Hematopoietic multipotent progenitor cell treated with erythropoietin and hydrocortisone succinate and interleukin-3 and kit ligand, for 4 days (in vitro differentiated cells): ENCODE measurements at places on chromosomes 13 and 19.
A peak's percentile ranks its signal among the peaks of the same experiment; 100 is the strongest.

DNA sequence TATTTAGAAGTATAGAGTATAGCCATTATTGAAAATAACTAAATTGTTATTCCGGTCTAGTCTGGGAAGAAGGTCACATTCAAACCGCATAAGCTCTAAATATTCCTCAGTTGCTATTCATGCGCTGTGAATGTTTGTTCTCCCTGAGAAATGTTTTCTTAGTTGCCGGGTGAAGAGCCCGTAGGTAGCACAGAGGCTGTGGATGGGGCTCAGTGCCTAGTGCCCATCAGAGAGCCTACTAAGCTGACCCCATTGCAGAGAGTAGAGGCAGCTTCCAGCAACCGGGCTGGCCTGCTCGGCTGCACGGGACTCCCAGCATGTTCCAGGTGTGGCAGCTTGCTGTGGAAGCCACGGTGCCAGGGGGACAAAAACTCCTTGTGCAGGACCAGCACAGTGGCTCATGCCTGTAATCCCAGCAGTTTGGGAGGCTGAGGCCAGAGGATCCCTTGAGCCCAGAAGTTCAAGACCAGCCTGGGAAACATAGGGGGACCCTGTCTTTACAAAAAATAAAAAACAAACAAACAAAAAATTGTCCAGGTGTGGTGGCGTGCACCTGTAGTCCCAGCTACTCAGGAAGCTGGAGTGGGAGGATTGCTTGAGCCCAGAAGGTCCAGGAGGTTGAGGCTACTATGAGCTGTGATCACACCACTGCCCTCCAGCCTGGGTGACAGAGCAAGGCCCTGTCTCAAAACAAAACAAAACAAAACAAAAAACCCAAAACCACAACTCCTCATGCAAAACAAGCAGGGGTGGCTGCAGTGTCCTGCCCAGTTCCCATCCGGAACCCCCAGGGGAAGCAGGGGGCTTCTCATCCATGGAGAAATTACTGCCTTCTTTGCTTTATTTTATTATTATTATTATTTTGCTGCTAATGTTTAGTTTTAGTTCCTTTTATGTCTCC lies 82.5 kb downstream of the KCTD15 start:
- DNase-seq, result no peak

DNA sequence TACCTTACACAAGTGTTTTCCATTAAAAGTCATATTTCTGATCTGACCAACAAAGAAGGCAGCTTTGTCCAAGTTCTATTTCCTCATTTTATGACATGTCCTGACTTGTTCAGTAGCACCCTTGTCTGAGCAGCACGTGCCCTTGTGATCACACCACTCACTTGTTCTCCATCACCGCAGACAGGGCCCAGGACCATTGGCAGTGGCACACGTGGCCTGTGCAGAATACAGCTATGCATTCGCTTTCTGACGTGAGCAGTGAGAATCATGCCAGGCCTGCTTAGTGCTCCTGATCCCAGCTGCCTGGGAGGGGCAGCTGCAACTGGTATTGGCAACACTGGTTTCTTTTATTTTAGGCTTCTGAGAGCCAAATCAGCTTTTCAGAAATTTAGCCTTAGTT lies 134.2 kb downstream of the FRY start:
- peak; percentile 21 for DNase-seq

DNA sequence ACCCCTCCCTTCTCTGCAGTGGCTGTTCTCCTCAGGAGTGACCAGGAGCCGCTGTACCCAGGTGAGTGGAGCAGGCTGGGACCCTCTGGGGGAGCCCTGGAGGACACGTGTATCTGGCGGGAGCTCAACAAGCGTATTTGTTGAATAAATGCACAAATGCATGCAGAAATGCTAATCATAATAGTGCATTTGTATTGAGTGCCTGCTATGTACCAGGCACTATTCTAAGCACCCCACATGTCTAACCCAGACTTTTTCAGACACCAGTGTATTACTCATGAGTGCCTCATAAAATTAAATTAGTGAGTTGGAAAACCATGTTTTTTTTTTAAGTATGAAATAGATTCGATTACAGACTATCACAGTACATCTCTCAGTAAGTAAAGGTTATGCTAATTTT lies 7.9 kb downstream of the HPN start:
- no peak for DNase-seq

DNA sequence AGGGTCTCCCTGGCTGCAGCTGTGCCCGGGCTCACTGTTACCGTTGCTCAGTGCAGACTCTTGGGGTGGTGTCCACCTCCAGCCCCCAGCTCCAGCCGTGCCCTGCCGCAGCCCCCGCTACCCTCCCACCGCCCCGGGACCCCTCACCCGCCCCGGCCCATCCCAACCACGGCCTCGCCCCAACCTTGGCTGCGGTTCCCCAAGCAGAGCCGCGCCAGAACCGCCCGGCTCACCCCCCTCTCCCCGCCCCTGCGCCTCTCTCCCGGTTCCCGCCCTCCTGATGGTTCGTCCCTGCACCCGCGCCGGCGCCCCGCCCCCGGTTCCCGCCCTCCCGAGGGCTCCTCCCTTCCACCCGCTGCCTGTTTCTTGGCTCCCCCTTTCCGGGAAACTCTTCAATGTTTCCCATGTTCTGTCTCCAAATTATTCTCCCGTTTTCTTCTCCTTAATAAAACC lies 40.3 kb downstream of the ANKRD10 start:
- peak; percentile 80 for DNase-seq

DNA sequence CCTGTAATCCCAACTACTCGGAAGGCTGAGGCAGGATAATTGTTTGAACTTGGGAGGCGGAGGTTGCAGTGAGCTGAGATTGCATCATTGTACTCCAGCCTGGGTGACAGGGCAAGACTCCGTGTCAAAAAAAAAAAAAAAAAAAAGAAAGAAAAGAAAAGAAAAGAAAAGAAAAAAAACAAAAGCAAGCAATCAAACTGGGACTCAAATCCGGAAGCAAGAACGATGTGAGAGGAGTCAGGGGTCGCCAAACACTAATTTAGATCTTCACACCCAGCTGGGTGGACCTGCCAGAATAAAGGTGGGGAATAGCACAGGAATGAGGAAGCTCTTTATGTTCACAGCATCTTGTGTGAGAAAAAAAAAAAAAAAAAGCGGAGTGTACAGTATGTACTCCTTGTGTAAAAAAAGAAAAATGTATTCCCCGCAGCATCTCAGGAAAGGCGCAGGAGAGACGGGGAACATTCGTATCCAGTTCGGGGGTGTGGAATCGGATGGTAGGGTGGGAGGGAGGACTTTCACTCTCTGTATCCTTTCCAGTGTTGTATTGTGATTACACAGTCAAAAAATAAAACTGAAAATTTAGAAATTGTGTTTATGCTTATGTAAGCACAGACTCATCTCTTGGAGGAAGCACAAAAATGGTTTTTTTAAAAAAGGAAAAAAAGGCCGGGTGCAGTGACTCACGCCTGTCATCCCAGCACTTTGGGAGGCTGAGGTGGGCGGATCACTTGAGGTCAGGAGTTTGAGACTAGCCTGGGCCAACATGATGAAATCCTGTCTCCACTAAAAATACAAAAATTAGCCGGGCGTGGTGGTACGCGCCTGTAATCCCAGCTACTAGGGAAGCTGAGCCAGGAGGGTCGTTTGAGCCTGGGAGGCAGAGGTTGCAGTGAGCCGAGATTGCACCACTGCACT lies 7.6 kb downstream of the DNAJB1 start:
- no peak for DNase-seq

DNA sequence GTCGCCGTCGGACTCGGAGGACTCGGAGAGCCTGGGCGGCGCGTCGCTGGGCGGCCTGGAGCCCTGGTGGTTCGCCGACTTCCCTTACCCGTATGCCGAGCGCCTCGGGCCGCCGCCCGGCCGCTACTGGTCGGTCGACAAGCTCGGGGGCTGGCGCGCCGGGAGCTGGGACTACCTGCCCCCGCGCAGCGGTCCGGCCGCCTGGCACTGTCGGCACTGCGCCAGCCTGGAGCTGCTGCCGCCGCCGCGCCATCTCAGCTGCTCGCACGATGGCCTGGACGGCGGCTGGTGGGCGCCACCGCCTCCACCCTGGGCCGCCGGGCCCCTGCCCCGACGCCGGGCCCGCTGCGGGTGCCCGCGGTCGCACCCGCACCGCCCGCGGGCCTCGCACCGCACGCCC lies 2.5 kb upstream of the GRWD1 start:
- DNase-seq, result peak; percentile 53

DNA sequence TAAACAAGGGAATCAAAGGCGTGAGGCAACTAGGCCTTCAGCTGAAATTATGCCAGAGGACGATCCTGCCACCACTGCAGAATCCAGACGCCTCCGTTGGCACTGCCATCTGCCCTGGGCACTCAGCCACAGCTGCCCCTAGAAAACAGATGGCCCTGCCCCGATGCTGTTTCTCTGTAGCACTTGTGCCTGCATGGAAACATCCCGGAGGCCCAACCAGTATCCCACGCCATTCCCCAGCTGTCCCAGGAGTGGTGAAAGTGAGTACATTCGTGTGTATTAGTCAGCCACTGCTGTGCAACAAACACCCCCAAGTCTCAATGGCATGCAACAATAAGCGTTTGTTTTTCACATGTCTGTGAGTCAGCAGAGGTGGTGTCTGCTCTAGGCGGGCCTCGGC lies 8.9 kb upstream of the CRTC1 start:
- DNase-seq, result no peak

DNA sequence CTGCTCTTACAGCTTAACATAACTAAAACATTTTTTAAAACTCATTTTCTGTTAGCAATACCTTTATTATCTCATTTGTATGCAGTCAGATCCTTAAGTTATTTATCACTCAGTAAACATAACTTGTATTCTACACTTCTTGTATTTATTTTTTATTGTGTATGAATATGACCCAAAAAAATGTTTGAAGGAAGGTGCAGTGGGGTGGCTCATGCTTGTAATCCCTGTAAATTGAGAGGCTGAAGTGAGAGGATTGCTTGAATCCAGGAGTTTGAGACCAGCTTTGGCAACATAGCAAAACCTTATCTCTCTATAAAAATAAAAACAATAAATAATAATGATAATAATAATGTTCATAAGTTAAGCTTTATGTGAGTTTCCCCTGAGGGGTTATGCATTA lies 1004.8 kb downstream of the SLITRK5 start:
- DNase-seq, result no peak

DNA sequence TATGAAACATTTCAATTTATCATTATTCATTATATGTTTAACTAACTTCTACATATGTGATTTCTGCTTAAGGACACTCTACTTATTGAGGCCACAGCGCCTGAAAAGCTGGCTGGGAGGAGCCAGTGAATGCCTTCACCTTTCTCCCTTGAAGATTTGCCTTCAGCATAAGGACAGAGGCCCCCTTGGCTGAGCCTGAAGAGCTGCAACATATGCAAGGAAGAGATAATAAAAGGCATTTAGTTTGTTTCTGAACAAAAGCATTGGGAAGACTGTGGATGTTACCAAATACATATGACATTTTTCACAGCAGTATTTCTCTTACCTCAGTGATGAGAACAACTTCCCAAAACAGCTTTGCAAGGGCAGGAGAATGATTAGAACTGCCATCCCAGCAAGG lies 92.1 kb downstream of the ABCC4 start:
- DNase-seq, result peak; percentile 57

DNA sequence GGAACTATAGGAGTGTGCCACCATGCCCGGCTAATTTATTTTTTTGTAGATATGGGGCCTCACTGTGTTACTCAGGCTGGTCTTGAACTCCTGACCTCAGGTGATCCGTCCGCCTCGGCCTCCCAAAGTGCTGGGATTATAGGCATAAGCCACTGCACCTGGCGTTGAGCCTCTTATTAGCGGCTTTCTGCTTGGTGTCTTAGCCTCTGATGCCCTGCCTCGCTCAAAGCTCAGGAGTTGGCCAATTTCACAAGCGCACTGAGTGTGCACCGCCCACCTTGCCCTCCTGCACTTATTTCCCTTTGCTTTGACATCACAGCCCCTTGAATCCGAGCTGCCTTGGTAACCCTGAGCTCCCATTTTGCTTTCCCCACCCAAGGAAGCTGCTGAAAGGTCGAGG lies 10.1 kb downstream of the YIPF2 start:
- DNase-seq, result no peak

DNA sequence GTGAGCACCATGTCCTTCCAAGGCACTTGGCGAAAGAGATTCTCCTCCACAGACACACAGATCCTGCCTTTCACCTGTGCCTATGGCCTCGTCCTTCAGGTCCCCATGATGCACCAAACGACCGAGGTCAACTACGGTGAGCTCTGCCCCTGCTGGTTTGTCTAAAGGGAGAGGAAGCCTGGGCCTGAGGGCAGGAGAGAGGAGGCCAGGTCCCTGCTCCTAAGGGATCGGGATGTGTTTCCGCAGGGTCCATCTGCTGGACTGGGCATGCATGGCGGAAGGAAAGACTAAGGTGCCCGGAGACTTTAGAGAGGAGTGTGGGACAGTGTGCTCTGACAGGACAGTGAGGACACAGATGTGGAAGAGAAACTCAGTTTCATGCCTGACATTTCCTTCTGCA lies 7.6 kb downstream of the SERPINE3 start:
- DNase-seq, result no peak

GRCh38 chr19:41927497-41928192 lies 604 bp downstream of the ERFL start:
- DNase-seq, result no peak

DNA sequence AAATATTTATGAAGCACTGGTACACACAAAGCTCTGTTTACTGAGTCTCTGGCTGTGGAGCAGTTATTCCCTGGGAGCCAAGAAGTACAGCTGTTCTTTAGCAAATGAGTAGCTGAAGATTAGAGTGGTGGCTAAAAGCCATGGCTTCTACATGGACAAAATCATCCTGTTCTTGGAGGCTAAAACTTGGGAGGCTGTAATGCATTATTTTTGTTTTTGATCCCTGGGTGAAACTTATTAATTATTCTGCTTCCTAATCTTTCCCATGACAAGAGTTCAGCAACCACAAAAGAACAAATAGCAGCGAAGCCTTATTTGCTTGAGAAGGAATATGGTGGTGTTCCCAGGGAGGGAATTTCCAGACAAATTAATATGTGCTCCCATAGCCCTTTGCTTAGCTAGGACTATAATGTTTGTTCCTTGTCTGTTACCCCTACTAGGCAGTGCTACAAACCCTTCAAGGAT lies 109.5 kb downstream of the DCT start:
- DNase-seq, result no peak

- DNase-seq, result no peak
Observed at GRCh38 chr13:75264611-75265010, 217.4 kb downstream of the TBC1D4 start.

DNA sequence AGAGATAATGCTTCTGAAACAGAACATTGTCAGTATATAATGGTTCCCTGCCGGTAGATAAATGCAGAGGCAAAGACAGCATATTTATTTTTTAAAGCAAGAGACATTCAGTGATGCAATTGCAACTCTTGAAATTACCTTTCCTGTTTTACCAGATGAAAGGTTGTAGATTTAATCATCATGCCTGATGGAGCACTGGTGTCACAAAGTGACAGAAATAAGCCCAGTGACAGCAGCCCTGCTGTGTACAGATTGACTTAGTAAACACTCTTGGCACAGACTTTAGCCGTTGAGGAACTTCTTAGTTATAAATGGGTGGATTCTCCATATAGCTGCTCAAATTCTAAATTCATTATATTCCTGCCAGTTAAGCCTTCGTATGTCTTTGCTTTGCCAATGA lies 172.5 kb downstream of the ITGBL1 start:
- no peak for DNase-seq
